ENCODE measurements at places on chromosomes 7 and 10.

GRCh38 chr10:65470986-65471385, 1454.8 kb upstream of the LRRTM3 start:
- no peak for DNase-seq

DNA sequence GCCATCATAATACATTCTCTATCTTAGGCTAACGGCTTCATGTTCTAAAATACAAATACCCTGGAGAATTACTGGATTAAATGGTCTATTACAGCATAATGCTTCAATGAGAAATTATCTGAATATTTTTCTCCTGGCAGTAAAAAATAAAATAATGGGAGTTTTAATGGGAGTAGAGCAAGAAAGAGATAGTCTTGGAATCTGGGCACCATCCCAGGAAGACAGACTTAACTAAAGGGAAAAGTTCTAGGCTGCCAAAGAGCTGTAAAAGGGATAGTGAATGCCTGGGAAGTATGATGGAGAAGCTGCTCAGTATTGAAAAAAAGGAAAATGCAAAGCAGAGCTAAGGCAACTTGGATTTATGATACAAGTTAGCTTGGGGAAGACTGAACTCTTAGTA, 12.1 kb upstream of the SYPL1 start:
- no peak for DNase-seq

- no peak for DNase-seq
These were observed 59.2 kb upstream of the OIT3 start for GRCh38 chr10:72834183-72834825.

GRCh38 chr7:68604541-68604940, 993.7 kb upstream of the AUTS2 start:
- DNase-seq, result no peak

- DNase-seq, result no peak
These were observed 21.4 kb downstream of the OR6V1 start for GRCh38 chr7:143073556-143073955.

DNA sequence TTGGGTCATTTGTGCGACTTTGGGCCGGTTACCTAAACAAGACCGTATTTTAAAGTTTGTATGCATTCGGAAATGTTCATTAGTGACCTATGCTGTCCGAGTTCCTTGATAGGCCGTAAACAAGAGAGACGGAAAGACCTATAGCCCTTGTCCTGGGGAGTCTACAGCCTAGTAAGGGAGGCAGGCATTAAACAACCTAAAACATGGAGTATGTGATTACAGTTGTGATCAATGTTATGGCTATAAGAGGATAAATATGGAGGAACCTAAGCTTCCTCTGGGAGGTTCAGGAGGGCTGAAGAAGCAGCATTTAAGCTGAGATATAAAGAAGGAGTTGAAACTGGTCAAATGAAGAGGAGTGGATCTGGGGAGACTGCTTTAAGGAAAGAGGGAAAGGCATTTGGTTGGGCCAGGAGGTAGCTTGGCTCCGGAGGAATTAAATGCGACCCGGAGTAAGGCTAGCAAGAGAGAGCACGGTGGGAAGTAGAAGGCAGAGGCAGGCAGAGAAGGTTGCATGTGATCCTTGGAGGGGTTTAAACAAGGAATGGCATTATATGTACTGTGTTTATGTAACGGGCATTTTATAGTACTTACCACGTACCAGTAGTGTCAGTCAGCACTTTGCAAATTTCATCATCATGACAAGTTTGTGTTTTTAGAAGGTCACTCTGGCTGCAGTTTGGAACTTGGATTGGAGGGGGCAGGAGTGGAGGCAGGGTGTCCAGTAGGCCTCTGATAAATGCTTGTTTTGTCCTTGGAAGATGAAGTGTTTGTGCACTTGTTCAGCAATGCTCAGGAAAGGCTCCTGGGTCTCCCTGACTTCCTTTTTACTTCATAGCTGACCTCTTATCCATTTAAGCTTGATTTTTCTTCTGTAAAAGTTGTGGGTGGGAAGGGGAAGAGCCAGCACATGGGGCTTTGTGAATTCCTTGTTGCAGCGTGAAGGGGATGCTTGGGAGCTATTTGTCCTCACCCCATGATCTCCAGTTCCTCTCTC, 1.0 kb upstream of the AVPI1 start:
- DNase-seq, result no peak

- DNase-seq, result no peak
These were observed 31.9 kb downstream of the PCBD1 start for GRCh38 chr10:70856454-70856853.

DNA sequence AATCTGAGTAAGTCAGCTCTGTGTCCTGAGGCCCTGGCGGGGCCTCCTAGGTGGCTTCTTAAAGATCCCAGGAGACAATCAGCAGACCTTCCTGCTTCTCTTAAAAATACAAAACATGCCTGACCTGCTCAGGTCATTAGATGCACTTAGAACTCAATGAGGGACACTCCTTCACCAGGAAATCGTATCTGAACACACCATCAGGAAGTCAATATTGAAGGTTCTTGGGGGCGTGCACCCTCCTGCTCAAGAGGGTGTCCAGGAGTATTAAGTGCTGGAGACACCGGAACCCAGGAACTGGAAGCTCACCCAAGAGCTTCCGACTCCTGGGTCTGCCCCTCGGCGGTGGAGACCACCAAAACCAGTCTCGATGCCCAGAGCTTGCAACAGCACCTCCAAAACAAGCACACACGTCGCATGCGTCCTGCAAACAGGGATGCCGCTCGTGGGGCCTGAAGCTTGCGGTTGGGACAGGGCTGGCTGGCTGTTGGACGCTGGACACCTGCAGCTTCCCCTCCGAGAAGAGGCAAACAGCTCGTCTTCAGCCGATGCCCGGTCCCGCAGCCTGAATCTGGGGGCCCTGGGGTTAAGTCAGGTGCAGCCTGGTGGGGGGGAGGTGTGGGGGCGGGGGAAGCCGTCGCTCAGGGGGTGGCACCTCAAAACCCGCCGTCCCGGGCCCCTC, 803 bp downstream of the RAPGEF5 start:
- DNase-seq, result no peak
